ENCODE measurements at places on chromosomes 5 and 9.
A peak's percentile ranks its signal among the peaks of the same experiment; 100 is the strongest.

- no peak for DNase-seq
Measured at GRCh38 chr5:100469767-100470166, 65.4 kb upstream of the FAM174A start.

DNA sequence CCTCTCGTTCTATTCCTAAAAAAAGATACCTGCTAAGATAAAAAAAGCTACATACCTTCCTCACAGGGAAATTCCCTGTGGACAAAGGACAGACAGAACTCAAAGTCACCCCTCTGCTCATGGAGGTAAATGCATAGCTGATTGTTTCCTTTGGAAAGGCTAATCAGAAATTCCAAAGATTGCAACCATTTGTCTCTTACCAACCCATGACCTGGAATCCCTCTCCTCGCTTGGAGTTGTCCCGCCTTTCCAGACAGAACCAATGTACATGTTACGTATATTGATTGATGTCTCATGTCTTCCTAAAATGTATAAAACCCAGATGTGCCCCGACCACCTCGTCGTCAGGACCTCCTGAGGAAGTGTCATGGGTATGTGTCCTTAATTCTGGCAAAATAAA lies 49.2 kb upstream of the LIFR start:
- DNase-seq = no peak

GRCh38 chr5:56494300-56494731 lies 261.2 kb upstream of the ANKRD55 start:
- no peak for DNase-seq

DNA sequence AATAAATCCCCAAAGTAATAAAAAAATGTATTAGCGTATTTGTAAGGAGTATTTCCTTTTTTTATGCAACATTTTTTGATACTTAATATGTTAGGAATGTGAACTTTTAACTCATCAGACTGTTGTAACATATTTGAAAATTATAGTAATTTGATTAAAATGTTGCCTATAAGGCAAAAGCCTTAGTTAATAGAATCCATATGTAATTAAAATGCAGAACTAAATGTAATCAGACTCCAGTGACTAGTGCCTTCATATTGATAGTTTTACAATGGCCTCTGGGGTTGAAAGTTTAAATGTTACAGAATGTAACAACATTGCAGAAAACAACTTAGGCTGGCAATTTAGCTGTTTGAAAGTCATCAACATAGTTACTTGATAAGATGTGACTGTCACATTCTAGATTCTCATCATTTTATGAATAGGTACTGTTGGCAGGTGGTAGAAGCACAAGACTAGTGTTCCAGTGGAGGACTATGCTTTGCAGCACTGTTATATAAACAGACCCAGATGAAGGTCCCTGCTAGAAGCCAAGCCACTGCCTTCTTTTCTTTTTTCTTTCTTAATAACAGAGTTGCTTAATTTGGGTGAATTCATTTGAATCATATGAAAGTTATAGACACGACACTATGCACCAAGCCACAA lies 382.9 kb downstream of the CCDC171 start:
- no peak for DNase-seq

- no peak for DNase-seq
Measured at GRCh38 chr5:136038635-136039034, 9.8 kb downstream of the TGFBI start.

DNA sequence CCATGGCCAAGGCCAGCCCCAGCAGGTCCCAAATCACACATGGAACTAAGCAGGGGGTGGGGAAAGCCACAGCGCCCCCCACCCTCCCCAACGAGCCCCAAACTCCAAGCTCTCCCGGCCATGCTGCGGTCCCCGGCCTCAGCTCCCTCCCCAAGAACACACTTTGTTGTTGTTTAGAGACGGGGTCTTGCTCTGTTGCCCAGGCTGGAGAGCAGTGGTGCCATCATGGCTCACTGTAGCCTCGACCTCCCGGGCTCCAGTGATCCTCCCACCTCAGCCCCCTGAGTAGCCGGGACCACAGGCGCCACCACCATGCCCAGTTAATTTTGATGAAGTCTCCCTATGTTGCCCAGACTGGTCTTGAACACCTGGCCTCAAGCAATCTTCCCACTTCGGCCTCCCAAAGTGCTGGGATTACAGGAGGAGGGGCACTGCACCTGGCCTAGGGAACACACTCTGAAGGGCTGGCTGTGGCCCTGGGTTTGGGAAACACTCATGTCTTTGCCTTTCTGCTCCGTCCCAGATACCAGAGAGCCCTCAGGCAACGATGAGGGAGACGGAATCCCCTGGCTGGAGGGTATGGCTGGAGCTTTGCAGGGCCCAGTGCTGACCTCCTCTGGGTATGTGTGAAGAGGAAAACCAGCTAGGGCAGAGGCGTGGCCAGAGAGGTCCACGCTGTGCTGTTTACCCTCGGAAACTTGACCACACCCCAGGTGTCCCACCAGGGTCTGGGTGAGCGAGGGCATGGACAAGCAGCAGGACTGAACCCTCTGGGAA lies 53.2 kb upstream of the UBAC1 start:
- DNase-seq = no peak

GRCh38 chr9:107426126-107426525 lies 63.4 kb downstream of the KLF4 start:
- no peak for DNase-seq

DNA sequence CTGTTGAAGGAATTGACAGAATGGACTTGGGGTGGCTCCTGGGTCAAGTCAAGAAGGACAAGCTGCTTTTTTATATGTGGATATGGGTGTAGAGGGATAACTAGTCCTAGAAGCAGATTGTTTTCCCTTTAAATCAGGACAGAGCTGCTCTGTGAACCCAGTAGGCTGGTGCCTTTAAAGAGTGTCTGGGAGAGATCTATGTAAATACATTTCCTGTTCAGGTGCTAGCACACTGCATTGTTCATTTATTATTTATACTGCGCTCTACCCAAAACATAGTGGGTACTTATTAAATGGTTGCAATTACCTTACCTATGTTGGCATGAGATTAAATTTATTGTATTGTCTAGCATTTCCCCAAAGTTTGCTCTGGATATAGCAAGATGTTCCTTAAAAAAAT lies 86.6 kb upstream of the EQTN start:
- no peak for DNase-seq

DNA sequence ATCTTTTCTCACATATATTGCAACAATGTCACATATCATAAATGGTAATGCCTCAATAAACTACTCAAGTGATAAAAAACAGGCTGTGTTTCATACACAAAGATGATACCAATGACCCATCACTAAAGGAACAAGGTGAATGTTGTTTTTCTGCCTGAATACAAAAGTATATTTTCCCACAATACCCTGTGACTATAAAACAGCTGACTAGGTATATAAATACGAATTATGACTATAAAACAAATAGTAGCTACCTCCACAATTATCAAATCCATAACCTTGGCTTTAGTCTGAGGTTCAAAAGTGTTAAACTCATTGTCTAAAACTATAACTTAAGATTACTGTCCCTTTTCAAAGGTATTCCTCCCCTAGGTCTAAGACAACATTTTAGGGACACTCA lies 58.7 kb downstream of the MPDZ start:
- DNase-seq = no peak

DNA sequence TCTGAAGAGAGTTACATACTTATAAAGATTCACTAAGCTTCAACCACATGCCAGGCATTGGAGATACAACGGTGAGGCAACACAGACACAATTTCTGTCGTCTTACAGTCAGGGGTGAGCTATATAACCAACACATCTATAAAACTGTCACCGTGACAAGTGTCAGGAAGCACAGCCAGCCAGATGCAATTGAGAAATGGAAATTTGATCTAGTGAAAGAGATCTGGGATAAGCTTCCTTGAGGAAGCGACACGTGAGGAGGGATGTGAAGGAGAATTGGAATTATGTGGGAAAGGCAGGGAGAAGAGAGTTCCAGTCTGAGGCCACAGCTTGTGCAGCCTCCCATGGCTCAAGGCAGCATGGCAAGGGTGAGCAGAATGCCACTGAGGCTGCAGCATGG lies 50.9 kb upstream of the ZNF354B start:
- DNase-seq = no peak

DNA sequence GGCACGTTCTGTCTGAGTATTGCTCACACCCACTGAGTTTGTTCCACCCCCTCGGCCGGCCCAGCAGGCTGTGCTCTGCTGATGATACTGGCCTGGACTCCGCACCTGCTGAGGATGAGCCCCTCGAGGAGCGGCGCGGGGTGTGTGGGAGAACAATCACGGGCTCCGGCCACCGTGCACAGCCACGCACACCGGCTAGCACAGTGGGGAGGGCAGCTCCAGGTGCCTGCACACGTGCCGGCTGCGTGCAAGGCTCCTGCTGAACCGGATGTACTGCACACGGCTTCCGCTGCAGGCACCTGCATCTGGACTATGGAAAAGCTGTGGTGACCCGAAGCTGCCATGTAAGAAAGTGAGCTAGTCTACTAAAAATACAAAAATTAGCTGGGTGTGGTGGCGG lies 485.2 kb upstream of the CDH9 start:
- no peak for DNase-seq

- no peak for DNase-seq
Measured at GRCh38 chr9:16676519-16676918, 194.0 kb downstream of the BNC2 start.

GRCh38 chr5:57494104-57495098 lies 11.8 kb upstream of the ACTBL2 start:
- peak; percentile 15 for DNase-seq

DNA sequence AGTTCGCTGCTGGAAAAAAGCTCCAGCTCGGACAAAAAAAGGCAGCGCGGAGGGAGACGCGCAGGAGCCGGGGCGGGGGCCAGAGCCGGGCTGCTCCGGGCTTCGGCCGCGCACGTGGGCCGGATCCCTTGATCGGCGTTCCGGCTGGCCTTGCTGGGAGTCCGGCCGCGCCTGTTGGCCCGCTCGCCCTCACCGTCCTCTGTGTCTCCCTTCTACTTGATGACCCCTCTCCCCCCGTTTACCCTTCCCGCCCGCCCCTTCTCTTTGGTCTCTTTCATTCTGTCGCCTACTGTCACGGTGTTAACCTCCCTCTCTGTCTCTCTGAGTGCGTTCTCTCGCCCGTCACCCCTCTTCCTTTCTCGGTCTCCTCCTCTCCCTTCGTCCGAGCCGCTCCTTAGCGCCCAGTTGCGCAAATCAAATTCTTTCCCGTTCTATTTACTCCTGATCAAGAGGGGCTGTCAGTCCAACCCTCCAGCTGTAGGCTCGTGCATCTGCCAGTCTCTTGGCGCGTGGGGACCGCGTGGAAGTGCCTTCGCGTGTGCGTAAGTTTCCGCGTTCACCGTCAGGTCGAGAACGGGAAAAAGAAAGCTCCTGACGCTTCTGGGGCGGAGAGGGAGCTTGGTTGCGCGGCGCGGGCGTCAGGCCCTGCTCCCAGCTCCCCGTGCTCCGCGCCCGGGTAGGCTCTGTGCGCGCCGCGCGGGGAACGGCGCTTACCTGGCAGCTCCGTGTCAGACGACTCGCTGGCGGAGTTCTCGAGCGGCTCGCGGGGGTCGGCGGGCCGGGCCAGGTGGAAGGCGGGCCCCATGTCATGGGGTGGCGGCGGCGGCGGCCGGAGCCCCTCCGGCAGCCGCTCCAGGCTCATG lies 798 bp downstream of the PITX1 start:
- DNase-seq = peak; percentile 49

DNA sequence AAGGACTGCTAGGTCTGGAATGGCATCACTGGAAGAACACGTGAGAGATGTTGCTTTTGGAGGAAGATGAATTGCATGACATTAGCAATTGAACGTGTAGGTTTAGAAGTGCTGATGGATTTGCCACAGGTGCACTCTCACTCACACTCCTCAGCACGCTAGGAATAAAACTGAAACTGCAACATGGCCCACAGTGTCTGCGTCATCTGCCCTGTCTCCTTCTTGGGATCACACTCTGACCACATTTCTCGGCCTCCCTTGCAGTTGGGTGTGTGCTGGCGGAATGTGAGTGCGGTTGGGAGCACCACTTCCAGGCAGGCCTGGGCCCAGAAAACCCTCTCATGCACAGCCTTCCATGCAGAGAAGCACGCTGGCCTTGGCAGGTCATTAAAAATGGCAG lies 152.8 kb upstream of the LHFPL2 start:
- no peak for DNase-seq

DNA sequence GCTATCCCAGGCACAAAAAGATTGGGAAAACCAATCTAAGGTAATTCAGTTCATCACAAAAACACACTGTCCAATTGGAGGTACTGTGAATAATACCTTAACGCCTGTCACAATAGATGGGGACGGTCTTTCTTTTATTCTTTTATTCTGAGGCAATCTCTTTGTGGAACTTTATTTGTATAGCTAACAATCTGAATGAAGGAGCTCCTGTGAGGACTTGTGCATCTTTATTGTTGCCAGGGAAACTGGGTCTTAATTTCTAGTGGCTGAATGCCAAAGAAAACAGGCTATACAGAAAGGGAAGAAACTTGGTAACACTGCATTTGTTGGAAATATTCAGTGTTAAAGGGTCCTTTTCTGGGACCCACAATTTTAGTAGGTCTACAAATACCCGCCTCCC lies 546.9 kb upstream of the C9orf72 start:
- no peak for DNase-seq

- DNase-seq = no peak
Measured at GRCh38 chr5:172477466-172477865, 23.1 kb upstream of the SH3PXD2B start.

- no peak for DNase-seq
Measured at GRCh38 chr5:139593716-139594319, 32.7 kb downstream of the UBE2D2 start.

GRCh38 chr5:16791036-16791705 lies 144.9 kb downstream of the MYO10 start:
- DNase-seq = peak; percentile 43

DNA sequence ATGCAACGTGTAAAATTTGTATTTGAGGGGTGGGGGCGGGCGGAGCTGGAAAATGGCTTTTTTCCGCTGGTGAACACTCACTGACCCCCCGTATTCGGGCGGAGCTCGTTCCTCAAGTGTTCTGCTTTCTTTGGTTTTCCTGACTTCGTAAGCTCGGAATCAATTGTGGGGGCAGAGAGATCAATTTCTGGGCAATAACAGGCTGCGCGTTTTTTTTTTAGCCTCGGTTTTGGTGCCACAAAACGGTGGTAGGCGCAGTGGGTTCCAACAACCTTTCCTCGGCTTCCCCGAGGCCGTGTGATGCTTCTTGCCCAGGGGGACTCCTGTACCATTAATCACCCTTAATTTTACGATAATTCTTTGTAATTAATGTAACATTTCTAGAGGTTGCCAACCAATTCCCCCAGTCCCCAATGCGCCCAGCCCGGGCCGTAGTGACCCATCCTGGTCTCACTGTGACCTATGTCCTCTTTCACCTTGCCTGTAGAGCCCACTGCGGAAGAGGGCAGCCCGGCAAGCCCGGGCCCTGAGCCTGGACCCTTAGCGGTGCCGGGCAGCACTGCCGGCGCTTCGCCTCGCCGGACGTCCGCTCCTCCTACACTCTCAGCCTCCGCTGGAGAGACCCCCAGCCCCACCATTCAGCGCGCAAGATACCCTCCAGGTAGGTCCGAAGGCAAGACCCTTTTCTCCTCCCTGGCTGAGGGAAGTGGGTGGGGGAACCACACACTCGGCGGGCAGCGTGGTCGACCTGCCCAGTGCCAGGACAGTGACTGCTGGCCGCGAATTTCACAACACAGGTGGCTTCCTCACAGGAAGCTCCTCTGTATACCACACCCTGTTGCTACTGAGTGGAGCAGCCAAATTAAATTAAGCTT lies 3.7 kb downstream of the NR4A3 start:
- no peak for DNase-seq
